ENCODE measurements at places on chromosomes 2 and 18.
A peak's percentile ranks its signal among the peaks of the same experiment; 100 is the strongest.

GRCh38 chr2:241224018-241224850 is 35.8 kb downstream of the ANO7 start:
- DNase-seq: peak; percentile 43

DNA sequence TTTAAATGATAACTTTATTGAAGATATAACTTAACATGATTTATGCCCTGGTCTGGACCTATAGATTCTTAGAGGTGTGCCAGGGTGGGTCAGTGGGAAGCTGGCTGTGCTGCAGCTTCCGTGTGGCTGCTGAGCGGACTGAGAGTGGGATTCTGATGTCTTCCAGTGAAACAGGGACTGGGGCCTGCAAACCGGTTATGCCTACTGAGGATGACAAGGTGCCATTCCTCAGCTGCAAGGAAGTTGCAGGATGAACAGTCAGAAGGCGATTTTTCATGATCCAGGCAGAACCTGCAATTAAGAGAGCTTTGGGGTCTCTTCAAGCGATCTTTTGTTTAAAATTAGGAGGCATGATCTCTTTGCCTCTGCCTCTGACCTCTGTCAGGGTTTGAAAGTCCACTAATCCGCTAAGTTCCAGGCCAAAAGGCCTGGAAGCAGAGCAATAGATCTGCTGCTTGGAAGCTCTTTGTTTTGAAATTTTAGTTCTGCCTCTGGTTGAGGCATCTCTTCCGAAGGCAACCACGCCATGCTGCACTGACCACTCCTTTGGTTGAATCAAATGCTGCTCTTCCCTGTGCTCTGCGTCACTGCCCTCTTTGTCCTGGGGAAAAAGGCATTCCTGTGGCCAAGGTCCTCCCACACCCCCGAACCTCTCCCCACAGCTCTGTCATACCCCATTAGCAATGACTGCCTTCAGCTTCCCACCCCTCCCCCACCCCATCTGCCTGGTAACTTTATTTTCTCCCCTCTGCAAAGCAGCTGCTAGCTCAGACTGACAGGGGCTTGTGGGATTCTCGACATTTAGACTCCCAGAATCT is 2.0 kb downstream of the TMEM169 start:
- no peak for DNase-seq

GRCh38 chr18:50410894-50411293 is 36.0 kb downstream of the SKA1 start:
- DNase-seq: no peak

DNA sequence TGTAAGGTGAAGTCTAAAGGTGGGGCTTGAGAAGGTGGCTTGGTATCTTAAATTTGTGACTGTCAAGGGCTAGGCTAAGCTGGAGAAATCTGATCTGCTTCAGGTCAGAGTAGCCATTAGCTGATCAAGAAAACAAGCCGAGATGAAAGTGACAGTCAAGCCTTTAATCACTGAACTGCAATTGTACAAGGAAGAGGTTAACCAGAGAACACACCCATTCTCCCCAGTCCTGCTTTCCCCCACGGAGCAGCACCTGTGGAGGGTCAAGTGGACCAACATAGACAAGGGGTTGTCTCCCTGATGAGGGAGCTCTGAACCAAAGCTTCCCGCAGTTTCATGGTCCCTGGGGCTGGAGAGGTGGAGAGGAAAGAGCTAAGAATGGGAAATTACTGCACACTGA is 901.2 kb downstream of the DCC start:
- DNase-seq: no peak

- no peak for DNase-seq
Measured at GRCh38 chr2:219644801-219645480, 17.5 kb downstream of the SLC4A3 start.

GRCh38 chr2:144088863-144089262 is 431.1 kb downstream of the ZEB2 start:
- no peak for DNase-seq

GRCh38 chr2:96116879-96117533 is 635 bp upstream of the ADRA2B start:
- DNase-seq: no peak

GRCh38 chr2:38127277-38127676 is 51.3 kb upstream of the CYP1B1 start:
- no peak for DNase-seq

DNA sequence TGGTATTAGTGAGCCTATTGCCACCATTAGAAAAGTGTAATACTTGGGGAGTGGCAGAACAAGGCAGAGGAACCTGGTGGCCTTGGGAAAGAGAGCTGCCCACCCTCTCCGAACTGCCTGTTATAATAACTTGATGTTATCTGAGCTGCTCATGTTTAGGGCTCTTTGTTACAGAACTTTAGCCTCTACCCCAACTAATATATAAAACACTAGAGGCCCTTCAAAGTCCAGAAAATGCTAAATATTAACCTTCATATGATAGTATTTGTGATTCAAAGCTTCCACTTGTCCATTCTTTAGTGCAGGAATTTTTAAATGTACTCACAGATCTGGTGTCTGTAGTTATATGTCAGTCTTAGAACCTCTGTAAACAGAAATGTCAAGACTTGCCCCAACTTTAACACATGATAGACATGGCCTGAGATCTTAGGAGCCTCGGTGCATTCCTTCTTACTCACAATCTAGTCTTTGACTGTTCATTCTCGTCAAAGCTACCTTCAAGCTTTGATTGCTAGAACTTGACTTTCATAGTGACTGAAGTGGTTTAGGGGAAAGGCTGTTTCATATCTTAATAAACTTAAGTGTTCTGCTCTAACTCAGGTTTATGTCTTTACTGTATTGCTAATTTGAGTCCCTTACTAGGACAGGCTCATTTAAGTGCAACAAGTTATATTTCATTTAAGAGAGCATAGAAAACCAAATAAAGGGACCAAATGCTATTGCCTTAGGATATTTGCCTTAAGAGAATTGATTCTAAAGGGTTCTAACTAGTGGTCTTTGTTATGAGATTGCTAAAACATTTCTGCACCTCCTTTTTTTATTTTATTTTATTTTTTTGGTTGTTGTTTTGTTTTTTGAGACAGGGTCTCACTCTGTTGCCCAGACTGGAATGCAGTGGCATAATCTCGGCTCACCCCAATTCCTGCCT is 41.6 kb downstream of the DDX1 start:
- DNase-seq: no peak

DNA sequence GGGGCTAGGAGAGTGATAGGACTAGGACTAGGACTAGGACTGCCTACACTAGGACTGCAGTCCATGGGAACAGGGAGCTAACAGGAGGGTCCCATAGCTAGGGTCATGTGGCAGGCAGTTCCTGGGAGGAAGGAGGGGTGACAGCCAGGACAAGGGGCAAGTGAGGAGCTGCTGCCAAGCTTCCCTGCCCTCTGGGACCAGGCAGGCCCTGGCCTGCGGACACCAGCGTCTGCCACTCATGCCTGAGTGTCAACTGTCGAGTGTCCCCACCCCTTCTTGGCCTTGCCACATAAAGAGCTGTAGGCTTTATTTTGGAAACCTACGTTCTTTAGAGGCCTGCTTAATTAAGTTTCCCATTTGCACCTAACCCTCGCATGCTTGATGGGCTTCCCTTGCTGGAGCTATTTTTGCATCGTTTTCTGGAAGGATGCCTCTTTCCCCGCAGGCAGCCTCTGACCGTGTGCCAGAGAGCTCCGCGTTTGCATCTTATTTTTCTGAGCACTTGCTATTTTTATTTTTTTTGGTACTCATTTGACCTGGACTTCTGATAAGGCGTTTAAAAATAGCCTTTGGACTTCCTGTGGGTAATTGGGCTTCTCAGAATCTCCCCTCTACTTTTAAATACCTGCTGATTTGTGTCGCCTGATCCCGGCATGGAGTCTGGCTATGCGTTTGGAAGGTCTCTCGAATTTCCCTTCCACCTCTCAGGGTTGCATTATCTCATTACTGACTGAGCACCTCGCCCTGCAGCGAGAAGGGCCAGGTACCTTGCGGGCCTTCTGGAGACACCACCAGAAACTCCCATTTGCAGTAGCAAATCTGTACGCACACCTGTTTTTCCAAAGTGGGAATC is 66.4 kb downstream of the SH3RF3 start:
- no peak for DNase-seq

GRCh38 chr2:216339456-216340279 is 32.6 kb downstream of the MARCHF4 start:
- DNase-seq: no peak

- peak; percentile 74 for DNase-seq
Measured at GRCh38 chr2:1755436-1756191, 11.3 kb upstream of the PXDN start.

- no peak for DNase-seq
Measured at GRCh38 chr2:96594691-96595152, 43.4 kb downstream of the KANSL3 start.

GRCh38 chr18:45664824-45665763 is 49.8 kb downstream of the SLC14A2 start:
- peak; percentile 60 for DNase-seq

DNA sequence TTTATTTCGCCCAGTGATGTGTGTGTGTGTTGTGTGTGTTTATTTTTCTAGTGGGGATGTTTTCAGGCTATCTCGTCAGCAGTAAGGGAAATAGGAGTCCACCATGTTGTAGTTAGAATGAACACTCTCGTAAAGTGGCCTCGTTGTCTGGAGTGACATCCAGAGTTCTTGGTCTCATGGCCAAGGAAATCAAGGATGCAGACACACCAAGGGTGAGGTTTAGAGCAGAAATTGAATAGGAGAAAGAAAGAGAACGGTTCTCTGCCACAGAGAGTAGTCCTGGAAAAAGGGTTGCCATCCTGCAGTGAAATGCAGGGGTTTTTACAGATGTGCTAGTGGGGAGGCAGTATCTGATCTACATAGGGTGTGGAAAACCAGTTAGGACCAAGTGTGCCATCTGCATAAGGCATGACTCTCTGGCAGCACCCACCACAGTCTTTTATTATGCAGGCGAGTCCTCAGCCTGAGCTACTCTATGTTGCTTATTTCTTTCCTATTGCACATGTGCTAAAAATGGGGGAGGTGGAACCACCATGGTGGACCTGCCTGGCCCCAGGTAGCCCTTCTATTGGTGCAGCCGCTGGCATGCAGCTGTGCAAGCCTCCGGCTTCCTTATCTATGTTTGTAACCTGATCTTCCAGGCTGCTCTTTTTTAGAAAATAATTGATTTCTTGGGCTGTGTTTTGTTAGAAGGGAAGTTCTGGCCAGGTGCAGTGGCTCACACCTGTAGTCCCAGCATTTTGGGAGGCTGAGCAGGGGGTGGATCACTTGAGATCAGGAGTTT is 23.2 kb downstream of the RALB start:
- DNase-seq: no peak

- no peak for DNase-seq
Measured at GRCh38 chr2:104429639-104430358, 424.1 kb upstream of the POU3F3 start.

GRCh38 chr18:56319953-56320352 is 318.4 kb downstream of the TXNL1 start:
- DNase-seq: no peak

GRCh38 chr2:217846321-217846743 is 156.5 kb downstream of the TNS1 start:
- no peak for DNase-seq

- DNase-seq: no peak
Measured at GRCh38 chr2:227464361-227464760, 7.6 kb upstream of the AGFG1 start.

DNA sequence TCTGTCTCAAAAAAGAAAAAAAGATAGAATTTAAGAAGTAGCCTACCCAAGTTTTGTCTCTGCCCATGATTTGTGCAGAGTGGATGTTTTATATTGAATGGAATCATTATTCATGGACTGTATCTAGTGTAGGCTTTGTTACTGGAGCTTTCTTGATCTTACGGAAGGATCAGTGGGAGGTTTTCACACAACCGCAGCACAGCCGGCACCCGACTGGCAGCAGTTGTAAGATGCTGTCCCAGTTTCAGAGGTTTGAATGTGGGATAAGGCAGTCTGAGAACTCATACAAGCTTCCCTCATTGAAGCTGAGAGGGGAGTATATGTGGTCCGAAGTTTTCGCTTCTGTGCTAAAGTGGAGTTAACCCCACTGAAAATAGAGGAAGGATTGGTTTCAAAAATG is 19.7 kb upstream of the SAG start:
- DNase-seq: no peak

DNA sequence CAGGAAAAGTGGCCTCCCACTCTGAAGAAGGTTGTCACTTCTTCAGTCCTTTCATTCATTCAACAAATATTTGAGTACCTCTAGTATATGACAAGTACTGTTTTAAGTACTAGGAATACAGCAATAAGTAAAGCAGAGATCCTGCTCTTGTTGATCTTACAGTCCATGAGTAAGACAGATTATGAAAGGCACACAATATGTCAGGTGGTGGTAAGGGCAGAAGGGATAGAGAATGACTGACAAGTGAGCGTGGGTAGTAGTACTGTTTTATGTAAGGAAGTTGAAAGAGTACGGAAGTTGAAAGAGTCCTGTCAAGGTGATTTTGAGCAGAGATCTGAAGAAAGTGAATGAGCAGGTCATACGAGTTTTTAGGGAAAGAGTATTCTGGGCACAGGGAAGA is 111.3 kb downstream of the GALNT1 start:
- no peak for DNase-seq
